CD4-positive, alpha-beta memory T cell (primary cell): ENCODE measurements at places on chromosomes 7 and 10.

- no peak for DNase-seq
Observed at GRCh38 chr7:34759477-34760125, 101.6 kb downstream of the NPSR1 start.

GRCh38 chr7:155602750-155603149 is 41.7 kb upstream of the RBM33 start:
- DNase-seq: no peak

DNA sequence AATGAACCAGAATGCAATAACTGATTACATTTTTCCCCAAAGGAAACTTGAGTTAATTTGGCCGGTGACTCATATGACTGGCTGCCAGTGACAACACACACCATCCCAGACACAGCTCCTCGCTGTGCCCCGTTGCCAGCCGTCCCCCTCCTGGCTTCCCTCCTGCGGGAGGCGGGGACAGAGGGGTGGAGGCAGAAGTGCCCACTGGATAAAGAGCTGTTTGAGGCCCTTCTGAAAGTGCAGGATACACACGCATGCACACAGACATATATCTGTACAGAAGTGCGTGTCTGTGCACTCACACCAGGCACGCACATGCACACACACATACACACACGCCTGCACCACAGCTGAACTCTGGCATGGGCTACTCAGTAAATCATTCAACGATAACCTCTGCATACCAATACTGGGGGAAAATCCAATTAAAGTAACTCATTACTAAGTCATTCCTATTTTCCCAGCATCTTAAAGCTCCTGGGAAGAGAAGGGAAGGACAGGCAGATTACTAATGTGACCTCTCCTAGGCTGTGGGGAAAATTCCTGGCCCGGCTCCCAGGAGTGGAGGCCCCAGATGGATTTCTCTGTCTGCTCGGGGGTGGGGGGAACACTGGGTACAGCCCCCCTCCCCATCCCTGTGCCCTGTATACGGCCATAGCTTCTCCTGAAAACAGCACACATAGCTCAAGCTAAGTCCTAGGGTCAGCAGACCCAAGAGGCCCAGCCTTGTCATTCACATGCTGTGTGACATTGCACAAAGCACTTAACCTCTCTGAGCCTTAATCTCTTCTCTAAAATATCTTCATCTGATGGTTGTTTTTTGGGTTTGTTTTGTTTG is 52.3 kb upstream of the MYL10 start:
- no peak for DNase-seq

GRCh38 chr7:29956487-29956836 is 33.1 kb downstream of the SCRN1 start:
- DNase-seq: no peak

GRCh38 chr7:816751-817671 is 15.3 kb upstream of the SUN1 start:
- peak; percentile 27 for DNase-seq

DNA sequence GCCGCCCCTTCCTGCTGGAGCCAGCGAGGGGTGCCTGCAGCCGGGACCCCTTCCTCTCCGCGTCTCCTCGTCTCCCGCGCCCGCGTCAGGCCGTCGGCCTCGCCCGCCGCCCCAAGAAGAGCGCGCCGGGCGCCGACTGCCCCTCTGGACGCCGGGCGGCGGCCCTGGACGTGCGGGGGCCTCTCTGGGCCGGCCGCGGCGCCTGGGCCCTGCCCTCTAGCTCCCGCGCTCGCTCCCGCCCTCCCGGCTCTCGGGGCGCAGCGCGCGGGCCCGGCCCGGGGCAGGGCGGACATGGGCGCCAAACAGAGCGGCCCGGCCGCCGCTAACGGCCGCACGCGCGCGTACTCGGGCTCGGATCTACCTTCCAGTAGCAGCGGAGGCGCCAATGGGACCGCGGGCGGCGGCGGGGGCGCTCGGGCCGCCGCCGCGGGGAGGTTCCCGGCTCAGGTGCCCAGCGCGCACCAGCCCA is 704 bp downstream of the ZNRF2 start:
- DNase-seq: no peak

DNA sequence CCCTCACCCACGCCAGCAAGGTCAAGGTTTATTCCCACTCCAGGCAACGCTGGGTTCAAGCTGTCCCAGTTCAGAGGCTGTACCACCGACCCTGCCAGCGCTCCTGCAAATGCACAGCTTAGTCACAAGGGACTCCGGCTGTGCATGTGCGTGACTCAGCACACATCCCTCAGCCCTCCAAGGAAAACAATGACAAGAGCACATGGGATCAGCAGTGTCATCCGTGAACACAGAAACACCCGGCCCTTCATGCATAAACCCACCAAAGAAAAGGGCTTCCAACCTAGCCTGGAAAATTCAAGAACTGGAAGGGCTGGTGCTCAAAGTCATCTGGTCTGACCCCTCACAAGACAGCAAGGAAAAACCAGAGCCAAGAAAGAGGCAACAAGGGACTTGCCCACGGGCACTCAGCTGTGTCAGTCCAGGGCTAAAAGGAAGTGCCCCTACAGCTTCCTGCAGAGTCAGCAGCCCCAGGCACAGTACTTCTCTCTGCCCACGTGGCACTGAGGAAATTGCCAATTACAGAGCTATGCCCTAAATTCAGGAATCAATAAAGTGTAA is 106.1 kb downstream of the KCNMA1 start:
- DNase-seq: no peak

DNA sequence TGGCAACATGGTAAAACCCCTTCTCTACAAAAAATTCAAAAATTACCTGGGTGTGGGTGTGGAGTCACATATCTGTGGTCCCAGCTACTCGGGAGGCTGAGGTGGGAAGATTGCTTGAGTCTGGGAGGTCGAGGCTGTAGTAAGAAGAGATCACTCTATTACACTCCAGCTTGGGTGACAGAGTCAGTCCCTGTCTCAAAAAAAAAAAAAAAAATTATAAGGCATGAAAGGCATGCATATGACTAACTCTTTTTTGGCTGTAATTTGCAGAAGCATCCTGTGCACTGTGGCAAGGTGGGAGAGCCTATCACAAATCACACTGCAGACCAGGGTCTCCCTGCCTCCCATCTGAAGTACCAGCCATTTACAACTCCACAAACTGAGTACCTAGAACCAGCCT is 14.1 kb upstream of the MYPN start:
- no peak for DNase-seq

GRCh38 chr10:65898055-65898454 is 1027.8 kb upstream of the LRRTM3 start:
- no peak for DNase-seq

DNA sequence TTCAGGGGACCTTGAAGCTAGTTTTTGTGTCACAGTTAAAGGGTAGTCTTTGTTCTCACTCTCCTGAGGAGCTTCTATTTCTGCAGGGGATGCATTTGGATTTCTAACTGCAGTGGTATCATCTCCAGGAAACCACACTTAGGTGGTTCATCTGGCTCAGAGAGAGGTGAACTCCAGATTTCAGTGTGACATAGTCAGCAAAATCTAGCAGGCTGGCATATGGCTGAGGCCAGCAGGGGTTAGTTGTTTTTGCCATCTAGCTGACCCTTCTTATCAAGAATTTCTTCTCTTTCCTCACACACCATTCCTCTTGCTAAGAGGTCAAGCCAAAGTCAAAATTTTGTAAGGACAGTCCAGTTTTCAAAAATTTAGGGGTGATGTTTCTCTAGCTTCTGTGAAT is 248.2 kb downstream of the REEP3 start:
- no peak for DNase-seq

- DNase-seq: no peak
Observed at GRCh38 chr7:71017602-71018001, 114.3 kb upstream of the GALNT17 start.

GRCh38 chr7:36040679-36041078 is 112.4 kb upstream of the EEPD1 start:
- no peak for DNase-seq

DNA sequence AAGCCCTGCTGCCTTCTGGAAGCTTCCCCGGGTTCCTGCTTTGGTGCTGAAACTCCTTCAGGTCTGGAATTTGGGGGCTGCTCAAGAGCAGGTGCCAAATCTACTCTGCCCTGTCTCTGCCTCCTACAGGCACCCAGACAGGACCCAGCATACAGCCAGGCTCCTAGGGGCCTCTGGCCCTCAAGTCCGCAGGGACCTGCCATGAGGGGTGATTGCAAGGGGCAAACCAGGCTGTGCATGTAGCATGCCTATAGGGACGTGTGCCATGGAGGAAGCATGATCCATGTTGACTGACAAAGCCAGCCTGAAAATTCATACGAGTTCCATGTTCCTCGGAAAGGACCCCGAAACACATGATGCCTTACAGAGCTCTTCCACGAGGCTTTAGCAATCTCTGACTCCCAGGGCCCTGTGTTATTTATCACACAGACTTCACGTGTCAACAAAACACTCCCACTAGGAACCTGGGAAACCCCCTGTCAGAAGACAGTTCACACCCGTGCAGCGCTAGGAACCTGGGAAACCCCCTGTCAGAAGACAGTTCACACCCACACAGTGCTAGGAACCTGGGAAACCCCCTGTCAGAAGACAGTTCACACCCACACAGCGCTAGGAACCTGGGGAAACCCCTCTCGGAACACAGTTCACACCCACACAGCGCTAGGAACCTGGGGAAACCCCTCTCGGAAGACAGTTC is 75.3 kb upstream of the DNAAF5 start:
- DNase-seq: peak; percentile 46

DNA sequence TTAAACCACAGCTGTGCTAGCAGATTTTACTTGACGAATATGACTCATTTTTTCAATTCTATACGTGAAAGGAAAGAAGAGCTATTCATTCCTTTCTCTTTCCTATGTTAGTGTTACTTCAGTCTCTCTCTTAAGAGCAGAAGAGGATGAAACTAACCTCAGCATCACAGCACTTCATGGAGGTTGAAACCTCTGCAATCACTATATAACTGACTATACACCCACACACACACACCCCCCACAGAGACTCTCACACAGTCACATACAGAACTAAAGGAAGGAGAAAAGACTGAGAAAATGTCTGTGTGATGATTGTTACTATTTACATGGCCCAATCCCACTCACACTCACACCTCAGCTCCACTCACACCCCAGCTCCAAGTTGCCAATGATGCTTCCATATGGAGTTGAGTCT is 104.2 kb downstream of the KIF20B start:
- DNase-seq: no peak

- DNase-seq: no peak
Observed at GRCh38 chr7:22542254-22542653, 42.3 kb upstream of the STEAP1B start.

GRCh38 chr10:5503477-5503835 is 4.1 kb upstream of the CALML5 start:
- DNase-seq: no peak
